ENCODE measurements at places on chromosomes 12 and 14.

DNA sequence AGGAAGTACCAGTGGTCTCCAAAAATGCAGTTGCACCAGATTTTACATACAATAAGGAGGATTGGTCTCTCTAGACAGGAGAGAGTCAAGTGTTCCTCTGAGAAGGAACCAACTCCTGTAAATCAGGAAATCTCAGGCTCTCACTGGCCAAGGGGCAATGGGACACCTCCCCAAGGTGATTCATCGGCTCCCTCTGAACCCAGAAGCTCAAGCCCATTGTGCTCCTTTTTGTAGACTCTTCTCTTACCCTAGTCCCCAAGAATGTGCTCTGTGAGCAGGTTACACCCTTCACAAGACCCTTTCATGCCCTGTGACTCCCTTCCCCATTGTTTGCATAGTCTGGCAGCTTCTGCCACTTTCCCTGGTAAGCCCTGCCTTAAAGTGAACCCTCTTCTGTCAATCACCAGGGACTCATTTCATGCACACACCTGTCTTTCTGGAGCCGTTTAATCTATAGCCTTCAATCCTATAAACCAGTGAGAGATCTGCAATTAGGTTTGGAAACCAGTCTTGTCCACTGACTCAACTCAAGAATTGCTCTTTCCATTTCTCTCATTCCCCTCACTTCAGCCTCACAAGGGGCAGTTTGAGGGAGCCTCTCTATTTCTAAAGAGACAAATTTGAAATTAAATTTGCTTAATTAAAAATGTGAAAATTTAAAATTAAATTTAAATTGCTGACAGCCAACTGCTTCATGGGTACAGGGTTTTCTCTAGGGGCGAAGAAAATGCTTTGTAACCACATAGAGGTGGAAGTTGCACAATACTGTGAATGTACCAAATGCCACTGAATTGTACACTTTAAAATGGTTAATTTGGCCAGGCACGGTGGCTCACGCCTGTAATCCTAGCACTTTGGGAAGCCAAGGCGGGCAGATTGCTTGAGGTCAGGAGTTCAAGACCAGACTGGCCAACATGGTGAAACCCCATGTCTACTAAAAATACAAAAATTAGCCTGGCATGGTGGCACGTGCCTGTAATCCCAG lies 38.3 kb upstream of the LTA4H start:
- H3K27me3 ChIP-seq = peaks cover 4% of the 10 kb centered on the region
- H3K27ac ChIP-seq = no peak overlapping the region
- DNase-seq = no peak
- H3K4me3 ChIP-seq = no peak overlapping the region

DNA sequence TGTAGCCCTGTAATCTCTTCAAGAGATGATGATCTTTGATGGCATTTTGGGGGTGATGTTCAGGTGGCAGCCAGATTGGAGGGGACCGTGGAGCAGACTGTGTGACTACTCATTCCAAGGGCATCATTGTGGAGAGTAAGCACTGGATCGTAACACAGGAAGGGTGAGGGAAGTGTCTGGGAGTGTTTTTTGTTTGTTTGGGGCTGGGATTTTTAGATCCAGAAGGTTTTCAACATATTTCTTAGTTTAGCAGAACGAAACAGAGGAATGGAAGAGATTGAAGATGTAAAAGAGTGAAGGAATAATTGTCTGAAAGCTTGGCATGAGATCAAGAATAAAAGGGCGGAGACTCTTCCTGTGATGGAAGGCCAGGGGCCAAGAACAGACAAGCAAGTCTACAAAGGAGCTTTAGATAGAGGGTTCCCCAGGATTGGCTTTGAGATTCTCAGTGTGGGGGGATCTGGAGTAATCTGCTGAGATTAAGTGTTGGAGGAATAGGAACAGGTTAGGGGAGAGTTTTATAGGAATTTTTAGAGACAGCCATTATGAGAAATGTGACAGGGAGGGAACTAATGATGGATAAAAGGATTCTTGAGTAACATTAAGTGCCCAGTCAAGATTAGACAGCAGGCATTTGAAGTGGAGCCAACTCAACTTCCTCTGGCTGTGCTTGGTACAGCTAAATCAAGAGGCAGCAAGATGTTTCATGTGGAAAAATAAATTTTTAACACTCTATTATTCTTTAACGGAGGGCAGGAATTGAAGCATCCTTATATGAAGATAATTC lies 79.7 kb upstream of the REP15 start:
- H3K4me1 ChIP-seq = no peaks in the 10 kb centered on the region
- no peak overlapping the region for H3K4me3 ChIP-seq
- peaks cover 11% of the 10 kb centered on the region for H3K36me3 ChIP-seq
- no peak for DNase-seq
- H3K27ac ChIP-seq = no peak overlapping the region

DNA sequence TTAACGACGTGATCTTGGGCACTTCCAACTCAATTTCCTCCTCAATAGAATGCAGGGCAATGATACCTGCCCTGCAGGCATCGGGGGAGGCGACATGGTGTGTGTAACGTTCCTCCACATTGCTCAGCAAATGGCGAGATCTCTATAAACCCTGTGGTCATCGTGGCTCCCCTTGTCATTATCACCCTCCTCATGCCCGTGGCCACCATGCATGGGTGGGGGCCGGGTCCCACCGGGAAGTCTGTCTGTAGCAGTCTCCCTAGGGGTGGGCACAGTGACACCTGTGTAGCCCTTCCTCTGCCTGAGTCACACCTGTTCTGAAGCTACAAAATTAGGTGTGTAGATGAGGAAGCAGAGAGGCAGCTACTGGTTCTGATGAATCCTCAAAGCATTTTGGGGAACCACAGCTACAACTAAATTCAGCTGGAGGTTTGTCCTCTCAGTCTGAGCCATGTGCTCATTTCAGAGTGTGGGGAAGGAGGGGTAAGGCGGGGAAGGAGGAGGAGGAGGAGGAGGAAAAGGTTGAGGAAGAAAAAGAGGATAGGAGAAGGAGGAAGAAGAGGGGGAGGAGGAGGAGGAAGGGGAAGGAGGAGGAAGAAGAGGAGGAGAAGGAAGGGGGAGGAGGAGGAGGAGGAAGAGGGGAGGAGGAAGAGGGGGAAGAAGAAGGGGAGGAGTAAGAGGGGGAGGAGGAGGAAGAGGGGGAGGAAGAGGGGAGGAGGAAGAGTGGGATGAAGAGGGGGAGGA lies 11.0 kb upstream of the CACNA2D4 start:
- H3K27me3 ChIP-seq = peaks cover 8% of the 10 kb centered on the region
- H3K27ac ChIP-seq = no peak overlapping the region
- H3K4me3 ChIP-seq = no peak overlapping the region
- H3K4me1 ChIP-seq = no peaks in the 10 kb centered on the region
- no peaks in the 10 kb centered on the region for H3K36me3 ChIP-seq

DNA sequence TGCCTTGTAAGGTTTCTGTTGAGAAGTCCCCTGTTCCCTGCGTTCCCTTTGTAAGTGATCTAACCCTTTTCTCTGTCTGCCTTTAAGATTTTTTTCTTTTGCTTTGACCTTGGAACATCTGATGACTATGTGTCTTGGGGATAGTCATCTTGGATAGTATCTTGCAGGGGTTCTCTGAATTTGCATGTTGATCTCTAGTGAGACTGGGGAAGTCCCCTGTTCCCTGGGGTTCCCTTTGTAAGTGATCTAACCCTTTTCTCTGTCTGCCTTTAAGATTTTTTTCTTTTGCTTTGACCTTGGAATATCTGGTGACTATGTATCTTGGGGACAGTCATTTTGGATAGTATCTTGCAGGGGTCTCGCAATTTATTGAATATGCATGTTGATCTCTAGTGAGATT lies 38.2 kb upstream of the TMX1 start:
- H3K4me1 ChIP-seq = no peaks in the 10 kb centered on the region
- no peak for DNase-seq
- H3K4me3 ChIP-seq = no peak overlapping the region

DNA sequence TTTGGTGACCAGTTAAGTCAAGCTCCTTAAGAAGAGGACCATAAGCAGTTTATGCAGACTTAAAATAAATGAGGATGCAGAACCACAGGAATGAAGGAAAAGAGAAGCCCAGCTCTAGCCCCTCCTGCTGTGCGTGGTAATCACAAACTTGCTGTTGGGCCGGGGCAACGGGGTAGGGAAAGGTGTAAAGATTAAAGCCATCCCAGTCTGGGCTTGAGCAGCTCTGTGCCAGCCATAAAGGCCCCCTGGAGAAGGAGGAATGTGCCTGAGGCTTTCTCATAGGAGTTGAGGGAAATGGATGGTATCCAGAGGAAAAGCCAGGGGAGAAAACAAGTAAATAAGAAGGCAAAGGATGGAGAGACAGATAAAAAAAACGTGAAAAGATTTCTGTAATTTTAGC lies 25.1 kb downstream of the TEP1 start:
- peaks cover 18% of the 10 kb centered on the region for H3K36me3 ChIP-seq
- no peaks in the 10 kb centered on the region for H3K4me1 ChIP-seq
- no peak overlapping the region for H3K4me3 ChIP-seq
- DNase-seq = no peak
- no peaks in the 10 kb centered on the region for H3K27me3 ChIP-seq

- H3K4me3 ChIP-seq = no peak overlapping the region
- peaks cover 51% of the 10 kb centered on the region for H3K4me1 ChIP-seq
- no peaks in the 10 kb centered on the region for H3K27me3 ChIP-seq
- no peak for DNase-seq
- peak overlapping the region; percentile 84 for H3K27ac ChIP-seq
These were observed 2.8 kb downstream of the PHB2 start for GRCh38 chr12:6967651-6968100.

GRCh38 chr12:106178562-106178961 lies 39.8 kb upstream of the NUAK1 start:
- peak overlapping the region; percentile 38 for H3K27ac ChIP-seq
- no peaks in the 10 kb centered on the region for H3K27me3 ChIP-seq
- no peak overlapping the region for H3K4me3 ChIP-seq
- no peaks in the 10 kb centered on the region for H3K36me3 ChIP-seq

DNA sequence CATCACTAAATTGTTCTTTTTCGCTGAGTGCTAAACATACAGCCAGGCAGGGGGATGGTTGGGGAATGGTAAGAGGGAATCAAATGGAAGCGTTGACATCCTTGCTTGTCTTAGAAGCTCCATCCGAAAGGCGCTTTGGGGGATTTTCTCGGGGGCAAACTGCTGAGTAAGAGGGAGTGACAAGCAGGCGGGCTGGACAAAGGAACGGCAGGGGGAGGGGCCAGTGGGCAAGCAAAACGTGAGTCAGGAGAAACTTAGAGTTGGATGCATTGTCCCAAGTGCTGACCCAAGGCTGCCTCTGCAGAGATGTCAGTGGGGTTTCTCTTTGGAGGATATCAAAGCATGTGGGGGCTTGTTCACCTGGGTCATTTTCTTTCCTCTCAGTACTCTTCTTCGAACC lies 480.5 kb downstream of the VRK1 start:
- peaks cover 28% of the 10 kb centered on the region for H3K27me3 ChIP-seq
- peak overlapping the region; percentile 19 for H3K27ac ChIP-seq
- peaks cover 1% of the 10 kb centered on the region for H3K4me1 ChIP-seq
- no peaks in the 10 kb centered on the region for H3K36me3 ChIP-seq

- DNase-seq = no peak
- H3K4me1 ChIP-seq = no peaks in the 10 kb centered on the region
- H3K4me3 ChIP-seq = no peak overlapping the region
- peaks cover 16% of the 10 kb centered on the region for H3K27me3 ChIP-seq
- H3K36me3 ChIP-seq = no peaks in the 10 kb centered on the region
These were observed 8.7 kb upstream of the B3GNT4 start for GRCh38 chr12:122194804-122195203.

DNA sequence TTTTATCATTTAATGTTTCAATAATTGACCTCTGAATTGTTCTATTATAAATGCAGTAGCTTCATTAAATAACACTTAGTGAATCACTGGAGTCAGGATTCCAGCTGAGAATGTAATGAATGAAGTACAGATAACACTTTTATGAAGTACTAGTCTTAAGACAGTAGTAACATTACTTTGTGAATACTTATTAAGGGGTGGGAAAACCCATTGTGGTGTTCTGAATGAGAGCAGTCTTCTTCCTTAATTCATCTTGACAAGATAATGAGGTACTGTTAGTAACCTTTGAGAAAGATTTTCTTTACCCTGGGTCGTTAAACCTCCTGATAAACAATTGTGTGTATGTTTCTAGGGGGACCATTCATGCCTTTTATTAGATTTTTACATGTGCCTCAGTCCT lies 12.7 kb downstream of the NUP107 start:
- peaks cover 35% of the 10 kb centered on the region for H3K36me3 ChIP-seq
- H3K27me3 ChIP-seq = no peaks in the 10 kb centered on the region
- no peaks in the 10 kb centered on the region for H3K4me1 ChIP-seq
- DNase-seq = no peak
- no peak overlapping the region for H3K27ac ChIP-seq

DNA sequence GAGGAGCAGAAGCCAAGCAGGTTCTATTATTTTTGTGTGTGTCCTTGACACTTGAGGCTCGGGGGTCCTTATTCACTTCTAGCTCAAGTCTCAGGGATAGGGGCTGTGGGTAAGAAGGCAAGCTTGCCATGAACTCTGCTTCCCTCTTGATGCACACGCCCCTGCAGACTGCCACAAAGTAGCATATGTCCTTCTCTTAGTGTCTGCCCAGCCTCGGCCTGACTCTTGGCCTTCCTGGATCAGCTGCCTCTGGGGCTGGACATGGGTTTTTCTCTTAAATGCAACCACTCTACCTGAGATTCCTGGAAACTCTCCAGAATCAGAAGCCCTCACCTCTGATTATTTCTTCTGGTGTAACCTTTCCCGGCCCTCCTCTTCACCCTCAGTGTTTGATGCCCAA lies 28.2 kb upstream of the PEX5 start:
- no peaks in the 10 kb centered on the region for H3K36me3 ChIP-seq
- peaks cover 16% of the 10 kb centered on the region for H3K27me3 ChIP-seq
- no peak for DNase-seq
- H3K4me1 ChIP-seq = peaks cover 4% of the 10 kb centered on the region

DNA sequence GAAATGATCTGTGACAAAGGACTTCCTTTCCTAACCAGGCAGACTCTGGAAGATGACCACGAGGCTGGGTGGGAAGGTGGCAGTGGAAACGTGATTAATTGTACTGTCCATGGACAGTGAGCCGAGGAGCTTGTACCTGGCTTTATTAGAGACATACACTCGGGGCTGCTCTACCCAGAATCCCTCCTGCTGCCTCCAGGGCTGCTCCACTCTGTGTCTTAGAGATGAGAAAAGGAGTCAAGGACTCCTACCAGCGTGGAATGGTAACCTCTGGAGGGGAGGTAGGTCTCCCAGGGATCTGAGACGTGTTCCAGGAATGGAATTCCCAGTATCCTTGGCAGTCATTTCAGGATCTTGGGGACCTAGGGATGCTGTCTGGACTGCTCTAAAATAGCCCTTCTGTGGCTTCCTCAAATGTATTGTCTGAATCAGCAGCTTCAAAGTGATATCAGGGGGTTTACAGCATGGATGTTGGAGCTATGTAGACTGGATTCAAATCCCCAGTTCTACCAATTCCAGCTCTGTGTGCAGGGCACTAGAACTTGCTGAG lies 237.8 kb downstream of the CACNA1C start:
- no peak overlapping the region for H3K27ac ChIP-seq
- no peak for DNase-seq
- no peaks in the 10 kb centered on the region for H3K36me3 ChIP-seq
- peaks cover 1% of the 10 kb centered on the region for H3K4me1 ChIP-seq
- peaks cover 23% of the 10 kb centered on the region for H3K27me3 ChIP-seq

Data from progenitor cell of endocrine pancreas (in vitro differentiated cells).